Natural killer cell (primary cell): ENCODE measurements at places on chromosomes 4 and X.

DNA sequence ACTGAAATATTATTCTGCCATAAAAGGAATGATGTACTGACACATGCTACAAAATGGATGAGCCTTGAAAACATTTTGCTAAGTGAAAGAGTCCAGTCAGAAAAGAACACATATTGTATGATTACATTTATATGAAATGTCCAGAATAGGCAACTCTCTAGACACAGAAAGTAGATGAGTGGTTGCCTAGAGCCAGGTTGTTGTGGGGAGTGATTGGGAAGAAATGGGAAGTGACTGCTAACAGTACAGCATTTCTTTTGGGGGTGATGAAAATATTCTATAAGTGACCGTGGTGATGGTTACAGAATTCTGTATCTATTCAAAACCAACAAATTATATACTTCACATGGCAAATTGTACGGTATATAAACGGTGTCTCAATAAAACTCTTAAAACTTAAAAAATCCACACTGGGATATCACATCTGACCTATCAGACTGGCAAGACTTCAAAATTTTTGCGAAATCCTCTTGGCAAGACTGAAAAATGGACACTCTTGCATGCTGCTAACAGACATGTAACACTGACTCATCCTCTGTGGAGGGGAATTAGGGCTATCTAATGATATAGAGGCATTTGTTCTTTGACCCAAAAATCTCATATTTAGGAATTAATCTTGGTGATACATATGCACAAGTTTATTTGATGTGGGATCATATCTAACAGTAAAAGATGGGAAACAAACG lies 71.8 kb downstream of the FAM13A start:
- DNase-seq = no peak

DNA sequence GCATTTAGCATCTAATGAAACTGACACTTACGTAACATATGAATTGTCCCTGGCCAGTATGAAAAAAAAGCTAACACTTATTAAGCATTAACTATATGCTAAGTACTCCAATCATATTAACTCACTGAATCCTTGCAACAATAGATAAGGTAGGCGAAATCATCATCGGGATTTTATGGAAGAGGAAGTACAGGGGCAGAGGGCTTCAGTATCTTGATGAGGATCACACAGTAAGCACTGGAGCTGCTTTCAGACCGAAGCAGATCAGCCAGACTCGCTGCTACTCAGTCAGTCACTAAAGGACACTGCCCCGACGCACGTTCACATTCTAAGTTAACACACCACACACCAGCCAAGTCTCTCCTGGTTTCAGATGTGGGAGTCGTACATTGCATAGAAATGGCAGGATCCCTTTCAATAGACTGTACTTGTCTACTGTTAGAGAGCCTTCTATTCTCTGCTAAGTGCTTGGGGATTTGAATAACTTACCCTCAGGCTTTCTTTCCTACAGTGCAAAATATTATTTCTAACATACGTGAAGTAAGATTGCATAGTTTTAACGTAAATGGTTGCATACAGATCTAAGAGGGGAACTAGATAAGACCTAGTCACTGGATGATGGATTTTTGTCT lies 540.2 kb upstream of the TENM3 start:
- no peak for DNase-seq

DNA sequence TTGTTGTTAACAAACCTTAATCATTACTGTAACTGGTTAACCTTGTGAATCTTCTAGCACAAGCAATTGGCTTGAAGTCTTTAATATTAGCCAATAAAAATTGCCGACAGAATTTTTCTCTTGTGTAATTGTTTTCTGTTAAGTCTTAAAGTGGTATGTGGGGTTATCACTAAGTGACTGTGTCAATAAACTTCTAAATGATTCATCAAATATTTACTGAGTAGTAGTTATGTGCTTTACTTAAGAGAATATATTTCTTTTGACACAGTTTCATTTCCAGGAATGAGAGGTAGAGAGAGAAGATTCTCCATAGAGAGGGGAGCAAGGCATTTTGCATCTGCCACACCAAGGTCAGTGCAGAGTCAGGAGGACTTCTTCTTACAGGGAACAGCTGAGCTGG lies 2361.6 kb upstream of the AGA start:
- DNase-seq = no peak

DNA sequence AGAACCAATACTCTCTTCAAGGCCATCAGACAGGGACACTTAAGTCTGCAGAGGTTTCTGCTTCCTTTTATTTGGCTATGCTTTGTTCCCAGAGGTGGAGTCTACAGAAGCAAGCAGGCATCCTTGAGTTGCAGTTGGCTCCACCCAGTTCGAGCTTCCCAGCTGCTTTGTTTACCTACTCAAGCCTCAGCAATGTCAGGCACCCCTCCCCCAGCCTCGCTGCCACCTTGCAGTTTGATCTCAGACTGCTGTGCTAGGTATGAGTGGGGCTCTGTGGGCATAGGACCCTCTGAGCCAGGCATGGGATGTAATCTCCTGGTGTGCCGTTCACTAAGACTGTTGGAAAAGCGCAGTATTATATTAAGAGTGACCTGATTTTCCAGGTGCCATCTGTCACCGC lies 12.6 kb upstream of the UGT2B15 start:
- no peak for DNase-seq

DNA sequence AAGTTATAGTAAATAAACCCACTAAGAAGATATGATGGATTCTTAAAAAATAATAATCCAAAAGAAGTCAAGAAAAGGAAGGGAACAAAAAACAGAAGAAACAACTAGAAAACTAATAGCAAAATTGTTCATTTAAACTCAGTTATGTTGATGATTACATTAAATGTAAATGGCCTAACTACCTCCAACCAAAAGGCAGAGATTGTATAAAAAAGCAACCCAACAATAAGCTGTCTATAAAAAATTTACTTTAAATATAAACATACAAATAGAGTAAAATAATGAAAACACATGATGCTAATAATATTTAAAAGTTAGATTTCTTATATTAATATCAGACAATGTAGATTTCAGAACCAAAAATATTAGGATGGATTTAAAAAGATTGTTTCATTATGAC lies 340.6 kb downstream of the CAMK2D start:
- no peak for DNase-seq

GRCh38 chr4:118936406-118936805 lies 47.8 kb downstream of the SYNPO2 start:
- DNase-seq = no peak

GRCh38 chr4:185524888-185525863 lies 10.1 kb downstream of the PDLIM3 start:
- no peak for DNase-seq

GRCh38 chrX:24874604-24875247 lies 141.0 kb downstream of the ARX start:
- DNase-seq = no peak

DNA sequence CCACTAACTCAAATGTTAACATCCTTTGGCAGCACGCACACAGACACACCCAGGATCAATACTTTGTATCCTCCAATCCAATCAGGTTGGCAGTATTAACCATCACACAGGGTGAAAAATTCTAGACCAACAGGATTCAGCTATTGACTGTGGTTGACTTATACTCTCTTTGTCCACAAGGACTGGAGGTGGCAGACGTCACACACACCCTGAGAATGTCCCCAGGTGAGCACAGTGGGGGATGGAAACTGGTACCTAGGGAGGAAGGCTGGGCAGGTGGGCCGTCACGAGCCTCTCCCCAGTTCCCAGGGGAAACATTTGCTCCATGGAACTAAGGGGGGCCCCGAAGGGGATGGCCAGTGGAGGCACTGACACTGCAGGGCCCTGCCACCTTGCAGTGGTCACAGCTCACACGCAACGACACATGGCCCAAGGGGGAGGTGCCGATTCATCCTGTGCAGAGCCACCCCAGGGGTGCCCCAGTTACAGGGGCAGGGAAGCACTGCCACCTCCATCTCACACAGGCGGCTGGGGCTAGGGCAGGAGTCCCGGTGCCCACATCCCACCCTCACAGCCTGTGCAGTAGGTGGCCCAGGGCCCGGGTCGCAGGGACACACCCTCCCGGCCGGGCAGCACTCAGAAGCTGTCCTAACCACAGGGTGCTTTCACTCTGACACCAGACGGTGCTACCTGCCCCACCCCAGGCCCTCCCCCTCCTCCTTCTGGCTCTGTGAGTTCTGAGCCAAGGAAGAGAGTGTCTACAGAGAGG lies 17.4 kb downstream of the ZFYVE28 start:
- DNase-seq = no peak

- no peak for DNase-seq
These were observed 98.4 kb downstream of the STIM2 start for GRCh38 chr4:26958925-26959653.

- DNase-seq = no peak
These were observed 94.6 kb upstream of the WDR44 start for GRCh38 chrX:118251271-118251670.

DNA sequence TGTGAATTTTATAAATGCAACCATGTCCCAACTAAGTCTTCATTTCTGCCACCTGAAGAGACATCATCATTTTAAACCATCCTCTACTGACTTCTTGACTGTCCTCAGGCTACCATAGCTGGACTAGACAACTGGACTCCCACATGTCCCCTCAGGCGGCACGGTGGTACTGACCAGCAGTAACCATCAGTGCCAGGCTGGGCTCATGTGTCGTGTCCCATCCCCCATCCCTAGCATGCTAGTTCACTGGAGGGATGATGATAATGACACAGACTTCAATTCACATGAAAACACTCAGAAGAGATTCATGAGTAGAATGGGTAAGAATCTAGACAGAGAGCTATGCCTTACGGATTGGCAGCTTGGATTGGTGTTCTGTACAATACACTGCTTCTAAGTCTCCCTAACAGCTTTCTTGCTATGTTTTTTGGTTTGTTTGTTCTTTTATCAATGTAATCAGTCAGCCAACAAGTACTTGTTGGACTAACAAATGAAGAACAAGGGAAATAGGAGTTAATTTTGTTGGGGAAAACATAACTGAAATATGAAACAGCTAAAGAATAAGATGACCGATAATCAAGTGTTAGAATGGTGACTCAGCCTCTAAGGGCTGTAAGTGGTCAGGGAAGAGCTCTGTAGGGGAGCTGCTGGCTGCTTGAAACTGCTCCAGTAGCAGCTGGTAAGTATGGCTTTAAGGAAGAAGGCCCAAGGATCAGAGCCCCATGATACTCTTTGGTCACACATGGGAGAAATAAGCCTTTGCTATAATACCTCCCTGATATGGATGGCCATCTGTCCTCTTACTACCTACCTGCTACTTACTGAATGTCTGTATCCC lies 10.3 kb downstream of the ZDHHC9 start:
- DNase-seq = no peak

GRCh38 chr4:176595257-176595656 lies 197.5 kb downstream of the VEGFC start:
- DNase-seq = no peak

DNA sequence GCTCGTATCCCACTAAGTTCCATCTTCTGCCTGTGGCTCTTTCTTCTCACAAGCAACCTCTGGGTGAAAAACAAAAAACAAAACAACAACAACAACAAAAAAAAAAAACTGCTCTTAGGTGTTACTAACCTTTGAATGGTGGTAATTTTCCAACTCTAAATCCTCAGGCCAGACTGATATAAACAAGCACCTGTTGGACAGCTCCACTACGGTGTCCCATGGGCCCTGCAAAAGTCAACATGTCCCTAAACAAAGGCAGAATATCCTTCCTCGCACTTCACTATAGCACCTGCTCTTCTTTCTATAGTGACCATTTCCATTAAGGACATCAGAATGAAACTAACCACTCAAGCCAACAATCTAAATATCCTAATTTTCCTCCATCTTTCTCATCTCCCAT lies 54.6 kb upstream of the PARM1 start:
- no peak for DNase-seq

DNA sequence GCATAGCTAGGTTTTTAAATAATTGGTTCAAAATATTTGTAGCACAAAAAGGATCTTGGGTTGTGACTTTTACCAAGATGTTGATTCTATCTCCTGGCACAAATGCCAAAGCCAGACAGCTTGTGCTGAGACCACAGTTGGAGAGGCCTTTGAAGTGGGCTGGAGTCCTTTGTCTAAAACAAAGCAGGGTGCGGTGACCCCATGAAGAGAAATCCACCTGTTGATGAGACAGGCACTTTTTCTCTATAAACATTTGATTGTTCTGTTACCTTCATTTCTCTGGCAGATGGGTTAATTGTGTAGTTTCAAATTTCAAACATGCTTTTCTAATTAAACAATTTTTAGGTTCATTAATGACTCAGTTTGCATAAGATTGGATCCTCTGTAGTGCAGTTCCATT lies 56.7 kb downstream of the STOX2 start:
- DNase-seq = no peak

DNA sequence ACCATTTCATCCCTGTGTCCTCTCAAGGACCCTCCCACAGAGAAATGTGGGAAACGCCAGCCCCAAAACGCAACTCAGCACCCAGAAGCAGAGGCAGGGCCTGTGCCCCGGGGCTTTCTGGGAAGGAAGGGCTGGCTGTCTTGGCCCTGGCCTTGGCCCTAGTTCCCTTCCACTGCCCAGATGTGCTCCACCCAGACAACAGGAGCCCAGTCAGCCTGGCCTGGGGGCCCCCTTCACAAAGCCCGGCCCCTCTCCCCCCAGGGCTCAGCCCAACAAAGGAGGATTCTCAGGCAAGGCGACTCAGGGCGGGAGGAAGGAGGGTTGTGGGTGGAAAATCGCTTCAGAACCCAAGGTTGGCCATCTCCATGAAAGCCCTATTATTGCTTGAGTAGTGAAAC lies 82.5 kb downstream of the PJA1 start:
- DNase-seq = no peak

GRCh38 chrX:68086709-68087108 lies 346.6 kb downstream of the OPHN1 start:
- DNase-seq = no peak

GRCh38 chr4:40916880-40917279 lies 167.1 kb downstream of the NSUN7 start:
- peak; percentile 28 for DNase-seq

- DNase-seq = no peak
These were observed 69.2 kb downstream of the SRPX start for GRCh38 chrX:38151441-38151840.

- no peak for DNase-seq
These were observed 59.1 kb downstream of the EDNRA start for GRCh38 chr4:147539959-147540358.

DNA sequence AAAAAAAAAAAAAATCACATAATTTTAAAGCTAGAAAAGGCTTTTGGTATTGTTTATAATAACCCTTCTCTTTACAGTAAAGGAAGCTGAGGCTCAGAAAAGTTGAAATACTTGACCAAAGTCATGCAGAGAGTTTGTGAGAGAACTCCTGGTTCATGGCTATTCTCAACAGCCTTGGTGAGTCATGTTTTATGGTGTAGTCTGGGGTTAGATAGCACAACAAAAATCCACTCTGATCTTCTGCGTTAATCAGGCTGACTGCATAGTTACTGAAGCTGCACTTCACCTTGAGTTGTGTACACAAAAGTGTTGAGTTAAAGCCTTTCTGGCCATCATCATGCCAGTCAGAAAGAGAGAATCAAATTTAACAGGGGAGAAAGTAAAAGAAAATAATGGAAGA lies 19.3 kb upstream of the SFRP2 start:
- DNase-seq = no peak

DNA sequence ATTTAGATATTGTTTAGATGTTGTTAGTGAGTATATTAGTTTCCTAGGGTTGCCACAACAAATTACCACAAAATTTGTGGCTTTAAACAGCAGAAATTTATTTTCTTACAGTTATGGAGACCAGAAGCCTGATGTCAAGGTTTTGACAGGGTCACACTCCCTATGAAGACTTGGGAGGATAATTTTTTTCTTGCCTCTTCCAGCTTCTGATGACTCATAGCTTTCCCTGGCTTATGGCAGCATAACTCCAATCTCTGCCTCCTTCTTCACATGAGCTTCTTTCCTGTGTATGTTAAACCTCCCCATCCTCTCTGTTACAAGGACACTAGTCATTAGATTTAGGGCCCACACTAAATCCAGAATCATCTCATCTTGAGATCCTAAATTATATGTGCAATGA lies 20.9 kb upstream of the RAB40A start:
- DNase-seq = no peak
